ENCODE measurements at places on chromosomes 3 and 15. TPM values are rescaled to one million over a fixed set of nuclear protein-coding genes. Genes with fewer than 3 reads are reported as not detected.

Gene GOLGA6D
- 0.09 TPM for total RNA-seq

Gene PRICKLE2
- total RNA-seq: 14.6 TPM

DNA sequence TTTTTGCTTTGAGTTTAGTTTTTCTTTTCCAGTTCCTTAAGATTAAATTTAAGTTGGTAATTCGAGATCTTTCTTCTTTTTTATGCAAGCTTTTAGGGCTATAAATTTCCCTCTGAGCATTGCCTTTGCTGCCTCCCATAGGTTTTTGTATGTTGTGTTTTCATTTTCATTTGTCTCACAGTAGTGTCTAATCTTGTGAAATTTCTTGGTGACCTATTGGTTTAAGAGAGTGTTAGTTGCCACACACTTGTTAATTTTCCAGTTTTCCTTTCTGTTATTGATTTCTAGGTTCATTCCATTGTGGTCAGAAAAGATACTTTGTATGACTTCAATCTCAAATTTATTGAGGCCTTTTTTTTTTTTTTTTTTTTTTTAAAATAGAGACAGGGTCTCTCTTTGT lies 18.3 kb upstream of the IL20RB start:
- DNase-seq: no peak

- no peak for DNase-seq
Observed at GRCh38 chr15:40489274-40490175, 18.7 kb downstream of the CHST14 start.

Gene IL17RC
- total RNA-seq: 17.3 TPM

GRCh38 chr3:60445446-60445845 lies 805.8 kb downstream of the FHIT start:
- no peak for DNase-seq

GRCh38 chr15:86021281-86022264 lies 58.1 kb upstream of the AGBL1 start:
- peak; percentile 36 for DNase-seq

Gene GRK7
- total RNA-seq: 0.04 TPM

DNA sequence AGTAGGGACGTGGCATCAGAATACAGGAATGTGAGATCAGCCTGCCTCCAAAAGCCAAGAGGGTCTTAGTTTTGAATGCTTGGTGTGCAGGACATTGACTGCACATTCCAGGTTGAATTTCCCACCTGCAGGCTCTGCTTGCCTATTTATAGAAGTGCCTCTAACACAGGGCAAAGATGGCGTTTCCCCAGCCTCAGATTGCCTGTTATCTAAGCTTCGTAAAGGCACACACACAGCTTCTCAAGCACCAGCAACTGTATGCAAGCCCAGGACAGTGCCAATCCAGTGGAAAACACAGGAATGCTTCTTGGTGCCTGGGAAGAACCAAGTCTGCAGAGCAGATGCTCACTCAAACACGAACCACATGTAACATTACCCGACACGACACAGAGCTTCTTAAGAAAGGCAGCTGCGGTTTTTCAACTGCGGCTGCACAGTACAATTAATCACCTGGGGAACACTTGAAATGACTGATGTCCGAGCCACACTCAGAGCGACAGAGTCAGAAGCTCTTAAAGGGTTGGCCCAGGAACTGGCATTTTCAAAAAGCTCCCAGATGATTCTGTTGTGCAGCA lies 90.0 kb upstream of the ANKRD34C start:
- no peak for DNase-seq

DNA sequence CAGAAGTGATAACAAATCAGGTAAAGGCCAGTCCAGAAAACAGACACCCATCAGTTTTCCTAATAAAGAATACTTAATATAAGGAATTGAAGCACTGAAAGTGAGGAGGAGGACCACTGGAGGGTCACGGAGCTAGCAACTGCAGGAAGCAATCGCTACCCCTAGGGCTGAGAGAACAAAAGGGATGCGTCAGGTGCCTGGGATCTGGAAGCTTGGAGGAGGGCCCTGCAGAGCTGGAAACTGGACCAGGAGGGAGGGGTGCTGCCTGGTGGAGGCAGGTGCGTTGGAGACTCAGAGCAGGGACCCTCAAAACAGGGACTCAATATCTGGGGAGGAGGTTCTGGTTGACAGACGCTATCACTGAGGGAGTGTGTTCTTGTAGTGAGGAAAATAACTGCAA lies 308.1 kb upstream of the RASGRP1 start:
- DNase-seq: no peak

DNA sequence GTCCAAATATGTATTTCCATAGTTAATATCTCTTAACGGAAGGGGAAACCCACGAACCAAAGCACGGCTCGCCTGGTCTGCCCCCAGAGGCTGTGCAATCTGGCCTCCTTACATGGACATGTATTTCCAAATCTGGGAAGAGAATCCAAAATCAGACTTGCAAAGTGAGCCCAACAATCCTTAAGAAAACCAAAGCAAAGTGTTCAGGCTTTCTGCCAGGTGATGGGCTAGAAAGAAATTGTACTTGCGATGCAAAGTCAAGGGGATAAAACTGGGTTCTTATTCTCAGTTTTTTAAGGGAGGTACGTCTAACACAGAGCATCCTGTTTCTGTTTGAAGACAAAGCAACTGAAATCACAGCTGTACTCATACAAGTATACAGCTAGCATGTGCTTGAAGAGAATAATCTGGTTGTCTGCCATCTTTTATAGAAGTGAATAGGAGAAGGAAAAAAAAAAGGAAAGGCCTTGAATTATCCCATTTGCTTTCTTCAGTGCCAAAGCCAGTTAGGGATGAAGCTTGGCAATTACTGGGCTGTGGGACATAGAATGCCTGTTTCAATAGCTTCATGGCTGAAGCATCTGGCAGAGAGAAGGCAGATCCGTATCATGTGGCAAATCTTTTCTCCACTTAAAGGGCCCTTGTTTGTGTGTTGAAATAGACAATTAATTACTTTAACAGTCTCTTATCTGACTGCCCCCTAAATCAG lies 48.4 kb downstream of the LRIG1 start:
- peak; percentile 97 for DNase-seq

GRCh38 chr3:16224325-16224724 lies 40.4 kb downstream of the DPH3 start:
- DNase-seq: no peak

Gene MME
- total RNA-seq: 16.1 TPM

DNA sequence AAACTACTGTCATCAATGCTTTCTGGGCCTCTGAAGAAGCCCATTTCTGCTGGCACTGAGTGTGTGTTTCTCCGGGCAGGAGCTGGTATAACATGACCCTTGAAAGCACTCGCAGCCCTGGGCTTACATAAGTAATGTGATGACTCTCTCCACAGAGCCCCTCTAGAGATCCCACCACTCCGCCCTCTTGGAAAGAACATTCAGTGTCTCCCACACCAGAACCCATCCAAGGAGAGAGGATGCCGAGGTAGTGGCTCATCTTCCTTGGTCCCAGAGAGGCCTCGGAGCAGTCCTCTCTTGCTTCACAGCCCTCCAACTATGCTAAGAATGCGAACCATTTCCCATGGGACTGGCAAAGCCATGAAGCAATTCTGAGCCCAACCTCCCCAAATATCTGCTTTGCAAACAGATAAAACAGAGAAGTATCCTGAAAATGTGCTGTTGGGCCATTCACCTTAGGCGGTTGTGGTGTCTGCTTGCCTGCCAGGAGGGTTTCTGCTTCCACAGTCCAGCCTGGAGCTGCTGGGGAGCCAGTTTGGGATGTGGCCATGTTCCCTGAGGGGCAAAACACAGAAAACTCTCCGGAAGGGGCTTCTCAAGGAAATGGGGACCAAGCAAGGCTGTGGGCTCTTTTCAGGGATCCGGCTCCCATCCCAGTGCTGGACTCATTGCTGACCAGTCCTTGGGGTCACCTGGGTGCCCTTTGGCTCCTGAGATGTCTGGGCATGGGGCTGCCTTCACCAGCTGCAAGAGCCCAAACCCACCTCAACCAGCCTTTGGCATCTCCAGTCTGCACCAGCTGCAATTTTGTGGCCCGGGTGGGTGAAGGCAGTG lies 47.3 kb downstream of the AMOTL2 start:
- DNase-seq: peak; percentile 82

- peak; percentile 85 for DNase-seq
Observed at GRCh38 chr15:23687143-23687470, at the start of gene NDN. Gene NDN, minus strand, starts transcription at chr15:23687305. Its CDS starts 88 bp downstream, at chr15:23687217.

Gene CCDC51
- 12.6 TPM for total RNA-seq

- no peak for DNase-seq
Observed at GRCh38 chr3:127771746-127772145, 50.6 kb downstream of the MGLL start.

- DNase-seq: no peak
Observed at GRCh38 chr15:61339516-61339915, 110.4 kb upstream of the RORA start.

Gene HTR3E
- total RNA-seq: not detected
